ENCODE measurements at places on chromosomes 2 and 18. TPM values are rescaled to one million over a fixed set of nuclear protein-coding genes. Genes with fewer than 3 reads are reported as not detected.

DNA sequence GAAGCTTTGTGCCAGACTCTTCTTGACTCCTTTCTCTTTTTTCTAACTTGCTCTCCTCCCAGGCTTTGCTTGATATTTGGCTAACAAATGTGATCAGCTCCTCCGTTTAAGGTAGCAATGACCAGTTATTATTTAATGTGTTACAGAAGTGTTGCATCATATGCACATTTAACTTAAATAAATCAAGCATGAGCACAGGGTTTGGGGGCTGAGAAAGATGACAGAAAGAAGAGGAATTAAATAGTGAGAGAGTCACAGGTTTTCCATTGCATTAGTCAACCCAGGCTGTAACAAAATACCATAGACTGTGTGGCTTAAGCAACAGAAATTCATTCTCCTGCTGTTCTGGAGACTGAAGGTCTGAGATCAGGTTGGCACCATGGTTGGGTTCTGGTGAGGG, 343.8 kb downstream of the RPRM start:
- DNase-seq: no peak

DNA sequence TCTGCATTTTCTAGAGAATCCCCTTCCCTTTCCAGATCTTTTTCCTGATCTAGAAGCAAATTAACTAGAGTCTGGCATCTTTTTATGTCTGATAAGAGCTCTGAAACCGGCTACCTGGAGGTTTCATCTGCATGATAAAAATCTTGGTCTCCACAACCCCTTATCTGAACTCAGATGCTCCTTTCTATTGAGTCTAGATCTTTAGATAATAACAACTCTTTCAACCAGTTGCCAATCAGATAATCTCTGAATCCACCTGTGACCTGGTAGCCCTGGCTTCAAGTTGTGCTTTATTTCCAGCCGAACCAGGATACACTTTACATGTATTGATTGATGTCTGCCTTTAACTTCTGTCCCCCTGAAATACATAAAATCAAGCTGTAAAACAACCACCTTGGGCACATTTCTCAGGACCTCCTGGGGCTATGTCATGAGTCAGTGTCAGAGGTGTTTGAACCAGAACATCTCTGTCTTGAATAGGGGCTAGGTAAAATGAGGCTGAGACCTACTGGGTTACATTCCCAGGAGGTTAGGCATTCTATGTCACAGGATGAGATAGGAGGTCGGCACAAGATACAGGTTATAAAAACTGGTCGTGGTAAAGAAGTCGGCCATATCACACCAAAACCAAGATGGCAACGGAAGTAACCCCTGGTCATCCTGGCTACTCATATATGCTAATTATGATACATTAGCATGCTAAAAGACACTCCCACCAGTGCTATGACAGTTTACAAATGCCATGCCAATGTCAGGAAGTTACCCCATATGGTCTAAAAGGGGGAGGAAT, 20.8 kb downstream of the RALBP1 start:
- no peak for DNase-seq

The SRD5A2 gene
- not detected for total RNA-seq

- no peak for DNase-seq
These were observed 28.9 kb upstream of the LRP2 start for GRCh38 chr2:169391236-169391635.

The TUBA4B gene
- not detected for total RNA-seq

GRCh38 chr2:2690985-2691384, 359.9 kb upstream of the MYT1L start:
- DNase-seq: no peak

DNA sequence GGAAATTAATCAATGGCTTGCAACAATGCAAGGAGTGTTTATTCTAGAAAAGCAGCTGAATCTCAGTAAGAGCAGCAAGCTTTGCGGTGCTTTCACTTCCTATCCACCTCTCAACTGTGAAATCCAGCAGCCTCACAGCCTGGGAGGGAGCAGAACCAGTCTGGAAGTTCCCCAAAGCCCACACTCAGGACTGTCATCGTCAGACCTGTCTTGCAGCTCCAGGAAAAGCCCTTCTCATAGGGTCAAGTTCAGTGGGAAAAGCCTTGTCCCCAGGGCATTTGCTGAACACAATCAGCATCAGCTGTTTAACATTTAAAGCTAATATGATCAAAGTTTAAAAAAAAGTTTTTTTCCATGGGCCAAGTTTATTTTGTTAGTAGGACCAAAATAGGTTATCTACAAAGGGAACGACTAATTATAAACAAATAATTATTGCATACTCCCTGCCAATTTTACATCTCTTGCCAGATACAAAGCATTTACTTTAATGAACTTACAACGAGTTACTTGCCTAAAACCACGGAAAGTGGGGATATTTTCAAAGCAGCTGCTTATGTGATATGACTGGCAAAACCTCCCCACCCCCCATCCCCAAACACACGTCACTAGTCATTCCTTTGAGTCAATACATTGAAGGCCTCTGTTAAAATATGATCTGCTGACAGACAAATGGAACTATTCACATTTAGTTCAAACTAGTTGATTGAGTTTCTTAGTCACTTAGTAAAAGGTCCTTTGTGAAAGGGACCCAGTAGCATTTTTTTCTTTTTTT, 36.8 kb downstream of the PARD6G start:
- DNase-seq: no peak

DNA sequence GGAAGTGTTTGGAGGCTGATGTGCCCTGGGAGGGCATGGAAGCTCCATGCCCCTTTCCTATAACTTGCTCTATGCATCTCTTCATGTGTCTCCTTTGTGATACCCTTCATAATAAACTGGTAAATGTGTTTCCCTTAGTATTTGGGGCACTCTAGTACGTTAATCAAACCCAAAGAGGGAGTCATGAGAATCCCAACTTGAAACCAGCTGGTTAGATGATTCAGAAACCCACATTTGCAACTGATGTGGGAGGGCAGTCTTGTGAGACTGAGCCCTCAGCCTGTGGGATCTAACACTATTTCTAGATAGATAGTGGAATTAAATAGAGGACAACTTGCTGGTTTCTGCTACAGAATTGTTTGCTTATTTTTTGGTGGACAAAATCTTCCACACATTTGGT, 20.3 kb downstream of the ANKRD30B start:
- no peak for DNase-seq

GRCh38 chr2:220891405-220891804, 680.7 kb downstream of the EPHA4 start:
- no peak for DNase-seq

The ADRA2B gene
- total RNA-seq: 2.7 TPM

GRCh38 chr2:128687565-128687964, 368.9 kb upstream of the HS6ST1 start:
- no peak for DNase-seq

Measured in H9 (cell line).